Keratinocyte (primary cell): ENCODE measurements at places on chromosomes 3 and 15.

DNA sequence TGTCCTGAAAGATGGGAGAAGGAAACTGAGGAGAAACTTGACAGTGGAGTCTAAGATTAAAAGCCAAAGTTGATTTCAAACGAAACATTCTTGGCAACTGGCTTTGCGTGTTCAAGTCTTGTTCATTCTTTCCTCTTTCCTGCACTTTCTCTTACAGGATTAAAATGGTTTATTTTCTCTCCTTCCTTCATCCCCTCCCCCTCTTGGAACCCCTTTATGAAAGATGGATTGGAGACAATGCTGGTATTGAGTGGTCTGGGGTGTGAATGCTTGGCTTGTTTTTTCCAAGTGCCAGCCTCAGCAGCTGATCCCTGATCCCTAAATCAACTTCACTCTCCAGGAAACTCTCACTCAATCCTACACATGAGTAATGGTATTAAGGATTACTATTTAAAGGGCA is 703 bp upstream of the LSAMP start:
- no peak for DNase-seq
- no peak overlapping the region for H3K27ac ChIP-seq
- no peak overlapping the region for H3K4me3 ChIP-seq

DNA sequence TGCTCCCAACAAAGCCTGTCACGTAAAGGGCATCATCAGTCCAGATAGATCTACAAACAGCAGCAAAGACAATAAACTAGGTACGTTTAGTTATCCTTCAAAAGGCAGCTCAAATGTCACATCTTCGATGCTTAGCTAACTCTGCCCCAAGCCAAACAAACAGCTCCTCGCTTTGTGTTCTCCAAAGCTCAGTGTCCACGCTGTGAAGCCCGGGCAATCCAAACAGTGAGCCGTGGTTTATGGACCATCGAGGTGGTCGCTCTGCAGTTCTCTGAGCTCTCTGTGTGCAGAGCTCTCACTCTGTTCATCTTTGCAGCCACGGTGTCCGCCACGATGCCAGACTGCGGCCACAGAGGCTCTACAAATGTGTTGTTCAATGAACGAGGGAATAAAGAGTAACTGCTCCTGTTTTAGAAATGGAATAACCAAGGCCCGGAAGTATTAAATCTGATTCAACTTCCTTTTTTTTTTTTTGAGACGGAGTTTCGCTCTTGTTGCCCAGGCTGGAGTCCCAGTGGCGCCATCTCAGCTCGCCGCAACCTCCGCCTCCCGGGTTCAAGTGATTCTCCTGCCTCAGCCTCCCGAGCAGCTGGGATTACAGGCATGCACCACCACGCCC is 117.2 kb upstream of the FAM174B start:
- no peak overlapping the region for H3K4me3 ChIP-seq
- DNase-seq = no peak
- no peaks in the 10 kb centered on the region for H3K36me3 ChIP-seq
- no peaks in the 10 kb centered on the region for H3K4me1 ChIP-seq
- H3K27me3 ChIP-seq = no peaks in the 10 kb centered on the region
- H3K27ac ChIP-seq = no peak overlapping the region

DNA sequence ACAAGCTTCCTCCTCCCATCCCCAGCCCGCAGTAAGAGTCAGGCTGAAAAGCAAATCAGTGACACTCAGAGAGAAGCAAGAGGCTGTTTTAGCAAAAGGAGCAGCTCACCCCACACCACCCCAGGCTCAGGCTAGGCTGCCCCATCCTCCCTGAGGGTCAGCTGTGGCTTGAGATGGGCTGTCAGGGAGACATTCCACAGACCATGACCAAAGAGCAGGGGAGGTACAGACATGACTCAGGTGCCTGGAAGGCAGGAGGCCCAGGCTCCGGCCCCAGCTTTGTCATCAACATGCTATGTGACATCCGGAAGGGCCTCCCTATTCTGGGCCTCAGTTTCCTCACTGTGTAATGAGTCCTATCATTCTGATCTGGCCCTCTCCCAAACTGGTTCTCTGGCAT is 24.7 kb downstream of the HCN4 start:
- no peaks in the 10 kb centered on the region for H3K4me1 ChIP-seq
- no peaks in the 10 kb centered on the region for H3K27me3 ChIP-seq
- H3K27ac ChIP-seq = no peak overlapping the region

DNA sequence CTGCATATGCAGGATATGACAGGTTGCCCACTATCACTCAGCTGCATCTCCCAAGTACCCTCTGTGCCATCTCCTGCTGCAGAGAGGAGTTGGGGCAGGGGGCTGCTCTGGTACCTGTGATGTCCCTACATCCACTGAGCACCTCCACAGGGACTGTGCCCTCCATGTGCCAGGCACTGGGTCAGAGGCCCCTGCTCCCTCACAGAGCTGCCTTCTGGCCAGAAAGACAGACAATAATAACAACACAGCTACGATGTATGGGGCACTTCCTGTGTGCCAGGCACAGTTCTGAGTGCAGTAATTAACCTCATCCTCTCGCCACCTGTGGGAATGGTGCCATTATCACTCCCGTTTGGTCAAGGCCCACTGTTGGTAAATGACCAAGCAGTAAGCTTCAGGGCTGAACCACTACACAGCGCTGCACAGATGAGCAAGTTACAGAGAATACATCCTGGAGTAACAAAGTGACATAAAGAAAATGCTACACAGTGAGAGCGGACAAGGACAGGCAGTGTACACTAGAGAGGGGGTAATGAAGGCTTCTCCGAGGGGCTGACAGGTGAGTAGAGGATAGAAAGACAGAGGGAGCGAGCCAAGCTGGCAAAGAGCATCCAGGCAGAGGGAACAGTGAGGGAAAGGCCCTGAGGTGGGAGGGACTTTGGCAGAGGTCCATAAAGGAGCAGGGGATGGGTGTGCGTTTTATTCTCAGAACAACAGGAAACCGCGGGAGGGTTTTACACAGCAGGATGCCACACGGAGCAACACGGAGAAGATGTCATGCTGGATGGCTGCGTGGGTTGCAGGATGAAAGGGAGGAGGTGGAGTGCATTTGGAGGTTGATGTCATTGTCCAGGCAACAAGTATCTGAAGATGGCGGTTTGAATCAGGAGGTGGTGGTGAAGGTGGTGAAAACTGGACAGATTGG is 13.6 kb downstream of the WNT7A start:
- peaks cover 2% of the 10 kb centered on the region for H3K4me1 ChIP-seq
- no peaks in the 10 kb centered on the region for H3K27me3 ChIP-seq
- peaks cover 39% of the 10 kb centered on the region for H3K36me3 ChIP-seq
- no peak for DNase-seq

DNA sequence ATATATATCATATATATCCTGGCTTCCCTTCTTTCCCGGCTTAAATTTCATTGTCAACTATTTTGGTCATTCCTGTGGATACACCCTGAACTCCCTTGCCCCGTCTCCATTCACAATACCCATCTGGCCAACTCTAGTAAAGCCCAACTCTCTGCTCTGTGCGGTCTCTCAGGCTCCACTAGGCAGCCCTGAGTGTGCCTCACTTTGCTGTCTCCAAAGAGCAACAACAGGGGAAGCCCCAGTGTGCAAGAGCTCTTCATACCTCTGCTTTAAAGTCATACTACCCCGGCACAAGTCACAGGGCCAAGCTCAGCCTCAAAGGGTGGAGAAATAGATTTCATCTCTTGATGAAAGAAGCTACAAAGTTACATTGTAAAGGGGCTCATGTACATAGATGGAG is 18.9 kb upstream of the FEM1B start:
- H3K27me3 ChIP-seq = no peaks in the 10 kb centered on the region
- H3K4me3 ChIP-seq = no peak overlapping the region
- peak overlapping the region; percentile 1 for H3K27ac ChIP-seq
- H3K4me1 ChIP-seq = peaks cover 28% of the 10 kb centered on the region
- DNase-seq = no peak
- no peaks in the 10 kb centered on the region for H3K36me3 ChIP-seq

DNA sequence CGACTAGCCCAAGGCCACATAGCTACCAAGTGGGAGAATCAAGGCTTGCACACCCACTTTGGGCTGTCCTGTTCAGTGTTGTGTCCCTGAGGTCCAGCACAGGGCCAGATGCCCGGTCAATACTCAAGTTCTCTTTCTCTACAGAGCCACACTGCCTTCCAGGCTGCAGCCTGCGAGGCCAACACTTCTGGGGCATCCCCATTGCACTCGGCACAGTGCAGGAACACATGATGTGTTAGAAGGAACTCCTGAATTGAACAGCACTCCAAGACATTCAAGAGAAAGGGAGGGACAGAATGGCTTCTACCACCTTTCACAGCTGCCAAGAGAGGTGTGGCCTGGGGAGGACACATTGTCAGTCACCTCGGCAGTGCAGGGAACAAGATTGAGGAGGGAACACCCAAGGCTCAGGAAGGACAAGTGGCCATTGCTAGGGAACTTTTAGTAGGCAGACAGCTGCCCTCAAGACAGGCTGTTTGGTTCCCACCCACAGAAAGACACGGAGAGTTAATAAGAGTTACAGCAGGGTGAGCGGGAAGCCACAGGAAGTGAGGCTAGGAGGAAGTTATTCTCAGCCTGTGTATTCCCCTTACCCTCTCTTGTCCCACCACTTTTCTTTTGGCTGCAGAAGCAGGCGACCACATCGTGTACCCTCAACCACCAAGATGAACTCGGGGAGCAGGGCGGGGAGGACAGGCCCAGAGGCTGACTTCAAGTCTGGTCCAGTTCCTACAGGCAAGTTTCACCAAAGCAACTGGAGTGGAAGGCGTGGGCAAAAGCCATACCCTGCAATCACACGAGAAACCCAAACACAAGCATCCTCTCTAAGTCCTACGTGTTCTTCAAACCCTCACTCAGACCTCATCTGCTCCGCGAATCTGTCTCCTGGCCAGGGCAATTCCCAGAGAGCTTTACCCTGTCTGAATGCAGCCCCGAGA is 69.4 kb downstream of the SRGAP3 start:
- no peak for DNase-seq
- no peaks in the 10 kb centered on the region for H3K27me3 ChIP-seq
- H3K27ac ChIP-seq = peak overlapping the region; percentile 12
- no peaks in the 10 kb centered on the region for H3K36me3 ChIP-seq
- peaks cover 21% of the 10 kb centered on the region for H3K4me1 ChIP-seq

- DNase-seq = no peak
- H3K36me3 ChIP-seq = no peaks in the 10 kb centered on the region
- no peak overlapping the region for H3K27ac ChIP-seq
- H3K4me1 ChIP-seq = peaks cover 4% of the 10 kb centered on the region
Observed at GRCh38 chr3:177640319-177640965, 443.2 kb upstream of the TBL1XR1 start.

GRCh38 chr15:88714782-88715372 is 76.1 kb downstream of the ISG20 start:
- no peaks in the 10 kb centered on the region for H3K4me1 ChIP-seq
- H3K36me3 ChIP-seq = no peaks in the 10 kb centered on the region
- no peak overlapping the region for H3K4me3 ChIP-seq
- DNase-seq = no peak
- H3K27me3 ChIP-seq = peaks cover 12% of the 10 kb centered on the region
- no peak overlapping the region for H3K27ac ChIP-seq

GRCh38 chr3:151770956-151771355 is 37.2 kb downstream of the AADACL2 start:
- no peaks in the 10 kb centered on the region for H3K36me3 ChIP-seq
- no peak overlapping the region for H3K27ac ChIP-seq
- H3K4me1 ChIP-seq = peaks cover 10% of the 10 kb centered on the region
- no peaks in the 10 kb centered on the region for H3K27me3 ChIP-seq
- no peak for DNase-seq

DNA sequence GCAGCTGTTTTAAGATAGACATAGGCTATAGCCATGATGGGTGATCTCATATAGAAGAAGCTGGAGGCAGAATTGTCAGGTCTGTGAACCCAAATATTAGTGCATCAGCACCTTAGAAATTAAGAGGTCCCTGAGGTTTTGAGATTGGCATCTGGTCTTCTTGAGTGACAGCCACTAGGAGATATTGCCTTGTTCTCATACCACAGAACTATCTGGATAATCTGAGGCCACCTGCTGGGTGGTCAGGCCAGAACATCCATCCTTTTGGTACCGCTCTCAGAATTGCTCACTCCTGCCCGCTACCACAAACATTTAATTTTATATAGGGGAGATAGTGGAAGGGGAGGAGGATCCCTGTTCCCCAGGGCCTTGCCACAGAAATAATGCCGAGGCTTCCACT is 210.6 kb upstream of the ZPLD1 start:
- no peak for DNase-seq
- no peaks in the 10 kb centered on the region for H3K27me3 ChIP-seq
- peaks cover 5% of the 10 kb centered on the region for H3K4me1 ChIP-seq
- H3K36me3 ChIP-seq = no peaks in the 10 kb centered on the region

DNA sequence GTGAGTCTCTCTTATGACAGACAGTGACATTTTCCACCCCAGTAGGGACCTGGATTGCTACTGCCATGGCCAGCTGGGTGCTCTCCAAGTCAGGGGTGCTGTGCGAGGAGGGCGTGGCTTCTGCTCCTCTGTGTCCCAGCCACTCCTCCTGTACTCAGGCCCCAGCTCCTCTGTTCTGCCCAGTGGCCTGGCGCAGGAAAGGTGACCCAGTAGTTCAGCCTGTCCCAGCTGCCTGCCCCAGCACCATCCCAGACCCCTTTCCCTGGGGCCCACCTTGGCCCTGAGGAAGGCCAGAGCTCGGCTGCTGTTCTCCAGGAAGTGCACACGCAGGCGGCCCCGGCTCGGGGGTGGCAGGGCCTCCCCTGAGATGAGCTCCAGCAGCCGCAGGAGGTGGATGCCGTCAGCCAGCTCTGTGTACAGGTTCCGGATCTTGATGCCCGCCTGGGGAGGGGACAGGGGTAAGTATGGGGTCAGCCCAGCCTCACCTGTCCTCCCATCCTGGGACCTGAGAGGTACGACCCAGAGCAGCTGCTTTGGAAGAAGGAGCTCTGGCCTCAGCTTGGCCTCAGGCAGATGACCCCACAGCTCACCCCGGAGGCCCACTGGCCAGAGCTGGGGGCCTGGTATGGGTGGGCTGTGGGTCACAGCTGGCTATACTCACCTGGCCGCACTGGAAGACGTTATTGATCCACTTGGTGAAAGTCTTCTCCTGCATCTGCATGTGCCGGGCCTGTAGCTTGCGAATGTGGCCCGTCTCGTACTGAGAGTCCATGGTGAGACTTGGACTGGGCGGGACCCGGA is 1.0 kb downstream of the SPTBN5 start:
- H3K4me1 ChIP-seq = peaks cover 19% of the 10 kb centered on the region
- H3K36me3 ChIP-seq = peaks cover 10% of the 10 kb centered on the region
- H3K4me3 ChIP-seq = no peak overlapping the region
- no peak for DNase-seq
- no peaks in the 10 kb centered on the region for H3K27me3 ChIP-seq
- no peak overlapping the region for H3K27ac ChIP-seq

- peaks cover 18% of the 10 kb centered on the region for H3K36me3 ChIP-seq
- no peaks in the 10 kb centered on the region for H3K27me3 ChIP-seq
- peak overlapping the region; percentile 4 for H3K4me3 ChIP-seq
- no peak overlapping the region for H3K27ac ChIP-seq
- peaks cover 26% of the 10 kb centered on the region for H3K4me1 ChIP-seq
Observed at GRCh38 chr15:89335298-89336041, 846 bp upstream of the POLG start.

GRCh38 chr15:82750831-82751180 is 41.1 kb upstream of the AP3B2 start:
- no peaks in the 10 kb centered on the region for H3K27me3 ChIP-seq
- peak overlapping the region; percentile 78 for H3K27ac ChIP-seq
- H3K36me3 ChIP-seq = peaks cover 17% of the 10 kb centered on the region
- peaks cover 22% of the 10 kb centered on the region for H3K4me1 ChIP-seq

GRCh38 chr15:82184776-82185175 is 77.8 kb downstream of the EFL1 start:
- no peaks in the 10 kb centered on the region for H3K36me3 ChIP-seq
- no peaks in the 10 kb centered on the region for H3K4me1 ChIP-seq
- H3K27ac ChIP-seq = no peak overlapping the region
- no peaks in the 10 kb centered on the region for H3K27me3 ChIP-seq
- DNase-seq = no peak
